Nucleus accumbens (tissue), 56 donors: ENCODE measurements at places on chromosomes 13 and 19.

DNA sequence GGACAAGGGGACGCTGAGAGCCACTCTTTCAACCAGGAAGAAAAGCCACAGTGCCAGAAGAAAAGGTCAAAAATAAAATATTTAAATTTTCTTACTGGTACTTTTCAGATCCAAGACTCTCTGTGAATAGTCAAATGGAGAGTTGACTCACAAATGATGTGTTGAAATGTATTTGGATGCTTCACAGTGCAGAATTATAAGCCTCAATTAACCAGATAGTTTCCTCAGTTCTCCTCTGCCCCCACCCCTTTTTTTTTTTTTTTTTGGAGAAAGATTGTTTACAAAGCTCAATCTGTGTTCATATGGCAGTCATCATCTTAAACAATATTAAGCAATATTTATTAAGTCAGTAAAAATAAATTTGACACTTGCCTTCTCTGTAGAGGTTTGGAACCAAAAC lies 470.8 kb downstream of the FGF9 start:
- no peak for DNase-seq

DNA sequence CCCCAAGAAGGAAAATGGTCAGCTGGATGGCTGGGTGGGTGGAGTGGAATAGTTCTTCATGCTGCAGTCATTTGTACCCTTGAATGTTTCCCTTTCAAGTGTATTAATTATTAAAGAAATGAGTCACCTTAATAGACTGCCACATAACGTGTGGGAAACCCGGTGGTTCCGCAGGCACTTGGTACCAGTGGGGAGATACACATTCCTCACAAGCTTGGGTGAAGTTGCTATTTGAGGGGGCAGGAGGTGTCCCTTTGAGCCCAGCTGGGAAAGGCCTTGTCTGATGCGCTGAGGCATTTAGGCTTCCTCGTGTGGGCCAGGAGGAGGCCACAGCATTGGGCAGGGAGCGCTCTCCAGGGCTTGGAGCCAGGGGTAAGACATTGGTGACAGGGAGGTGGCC lies 57.7 kb downstream of the ATP8A2 start:
- no peak for DNase-seq

DNA sequence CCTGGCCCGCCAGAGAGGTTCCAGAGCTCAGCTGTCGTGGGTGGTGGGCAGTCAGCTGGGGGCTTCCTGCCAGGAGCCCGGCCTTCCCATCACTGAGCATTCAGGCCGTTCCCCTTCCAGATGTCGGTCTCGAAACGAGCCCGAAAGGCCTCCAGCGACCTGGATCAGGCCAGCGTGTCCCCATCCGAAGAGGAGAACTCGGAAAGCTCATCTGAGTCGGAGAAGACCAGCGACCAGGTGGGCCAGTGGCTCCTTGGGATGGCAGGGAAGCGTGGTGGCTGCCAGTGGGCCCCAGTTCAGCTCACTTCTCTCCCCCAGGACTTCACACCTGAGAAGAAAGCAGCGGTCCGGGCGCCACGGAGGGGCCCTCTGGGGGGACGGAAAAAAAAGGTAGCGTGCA lies 19.3 kb downstream of the HDGFL2 start:
- no peak for DNase-seq

GRCh38 chr13:105616333-105617075 lies 919.0 kb downstream of the EFNB2 start:
- no peak for DNase-seq

- DNase-seq: no peak
These were observed 299.7 kb upstream of the SGCG start for GRCh38 chr13:22880741-22881720.

DNA sequence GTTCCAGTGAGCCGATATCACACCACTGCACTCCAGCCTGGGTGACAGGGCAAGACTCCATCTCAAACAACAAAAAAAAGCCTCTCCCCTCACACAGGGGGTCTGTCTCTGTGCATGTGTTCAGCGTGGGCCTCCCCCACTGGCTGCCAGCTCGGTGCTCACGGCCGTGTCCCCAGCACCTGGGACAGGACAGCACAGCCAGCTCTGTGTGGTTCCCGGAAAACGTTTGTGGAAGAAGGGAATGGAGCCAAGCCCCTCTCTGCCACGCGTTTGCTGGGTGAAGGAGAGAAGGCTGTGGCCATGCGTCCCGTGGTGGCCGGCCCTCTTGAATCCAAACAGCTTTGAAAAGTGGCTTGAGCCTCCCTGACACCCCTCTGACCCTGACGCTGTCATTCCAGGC lies 32.3 kb downstream of the DPF1 start:
- DNase-seq: no peak

GRCh38 chr19:47765523-47766358 lies 12.8 kb upstream of the SELENOW start:
- DNase-seq: peak; percentile 45

- no peak for DNase-seq
These were observed 346.6 kb downstream of the RFC3 start for GRCh38 chr13:34164582-34164981.

DNA sequence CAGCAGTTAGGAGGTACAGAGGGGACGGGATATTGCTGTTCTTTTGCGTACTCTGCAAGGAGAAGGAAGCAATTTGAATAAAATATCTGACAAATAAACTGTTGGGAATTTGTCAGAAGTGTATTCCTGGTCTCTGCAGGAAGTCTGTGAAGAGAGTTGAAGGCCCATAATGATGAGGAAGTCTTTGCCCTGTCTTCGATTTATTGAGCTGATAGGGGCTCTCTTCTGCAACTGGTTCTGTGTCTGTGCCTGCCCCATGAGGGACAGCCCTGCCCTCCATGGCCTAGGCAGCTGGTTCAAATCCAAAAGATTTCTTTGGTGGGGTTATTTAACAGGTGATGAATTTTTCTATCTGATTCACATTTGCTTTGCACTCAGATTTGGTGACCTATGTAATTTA lies 339.7 kb upstream of the EDNRB start:
- no peak for DNase-seq

DNA sequence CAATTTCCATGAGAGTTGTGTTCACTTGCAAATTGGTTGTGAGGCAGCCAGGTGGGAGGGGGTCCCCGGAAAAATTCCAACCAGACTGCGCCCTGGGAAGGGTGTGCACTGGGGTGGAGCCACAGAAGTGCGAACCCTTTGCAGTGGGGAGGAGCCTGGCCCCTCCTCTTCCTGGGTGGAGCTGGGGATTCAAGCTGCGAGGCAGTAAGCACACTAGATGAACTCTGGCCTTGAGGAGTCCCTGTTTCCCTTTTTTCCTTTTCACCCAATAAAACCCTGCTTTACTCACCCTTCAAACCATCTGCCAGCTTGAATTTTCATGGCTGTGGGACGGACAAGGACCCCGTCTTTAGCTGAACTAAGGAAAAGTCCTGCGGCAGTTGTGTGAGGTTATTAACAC lies 31.0 kb upstream of the MBNL2 start:
- no peak for DNase-seq

DNA sequence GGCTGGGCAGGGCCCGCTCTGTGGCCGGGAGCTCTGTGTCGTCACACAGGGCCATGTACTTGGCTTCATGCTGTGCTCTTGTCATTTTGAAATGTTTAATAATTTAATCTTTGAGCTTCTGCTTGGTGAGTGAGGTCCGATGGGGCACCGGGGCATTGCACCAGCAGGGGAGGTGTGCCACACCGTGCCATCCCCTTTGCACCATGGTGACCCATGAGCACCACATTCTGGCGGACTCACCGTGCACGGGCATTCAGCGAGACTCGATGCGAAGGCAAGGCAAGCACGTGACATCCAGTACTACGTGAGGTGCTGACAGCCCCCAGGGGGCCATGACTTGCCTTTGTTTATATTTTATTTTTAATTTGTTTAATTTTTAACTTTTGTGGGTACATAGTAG lies 204.3 kb downstream of the URI1 start:
- no peak for DNase-seq

DNA sequence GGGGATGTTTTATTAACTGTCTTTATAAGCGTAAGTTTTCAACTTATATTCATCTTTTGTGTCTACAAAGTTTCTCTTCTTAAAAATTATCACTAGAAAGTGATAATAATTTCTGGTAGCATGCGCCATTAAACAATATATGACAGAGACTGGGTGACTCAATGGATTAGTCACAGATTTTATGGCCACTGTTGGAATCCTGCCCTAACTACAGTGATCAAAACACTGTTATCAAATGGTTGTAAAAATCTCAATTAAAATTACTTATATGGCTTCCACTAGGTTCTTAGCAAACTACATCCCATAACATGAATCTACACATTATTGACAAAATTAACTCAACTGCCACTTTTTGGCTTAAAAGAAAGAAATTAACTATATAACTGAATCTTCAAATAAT lies 350.0 kb downstream of the DACH1 start:
- no peak for DNase-seq
